ENCODE measurements at places on chromosomes 1 and 21.

- DNase-seq: peak; percentile 20
Measured at GRCh38 chr1:85494904-85495266, 29.9 kb upstream of the DDAH1 start.

GRCh38 chr1:213409971-213410370, 358.9 kb downstream of the RPS6KC1 start:
- no peak for DNase-seq

GRCh38 chr1:162571696-162572095, 10.2 kb downstream of the UAP1 start:
- no peak for DNase-seq

DNA sequence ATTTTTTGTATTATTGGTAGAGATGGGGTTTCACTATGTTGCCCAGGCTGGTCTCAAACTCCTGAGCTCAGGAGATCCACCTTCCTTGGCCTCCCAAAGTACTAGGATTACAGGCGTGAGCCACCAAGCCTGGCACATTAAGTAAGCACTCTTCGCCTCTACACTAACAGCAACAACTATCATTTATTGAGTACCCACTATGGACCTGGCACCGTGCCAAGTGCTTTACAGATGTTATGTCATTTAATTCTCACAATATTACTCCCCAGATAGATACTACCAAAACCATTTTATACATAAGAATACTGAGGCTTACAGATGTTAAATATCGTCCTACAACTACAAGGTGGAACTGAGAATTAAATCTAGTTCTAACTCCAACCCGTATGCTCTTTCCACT, 50.1 kb downstream of the TUT4 start:
- no peak for DNase-seq

GRCh38 chr1:153509729-153510354, 25.9 kb downstream of the S100A6 start:
- DNase-seq: peak; percentile 25

- no peak for DNase-seq
Measured at GRCh38 chr1:229380536-229381160, 37.8 kb upstream of the CCSAP start.

- no peak for DNase-seq
Measured at GRCh38 chr1:117001254-117001927, at the start of gene CD101. TSS of gene CD101 (plus strand) at chr1:117001760. CDS start at chr1:117001818, 58 bp downstream.

DNA sequence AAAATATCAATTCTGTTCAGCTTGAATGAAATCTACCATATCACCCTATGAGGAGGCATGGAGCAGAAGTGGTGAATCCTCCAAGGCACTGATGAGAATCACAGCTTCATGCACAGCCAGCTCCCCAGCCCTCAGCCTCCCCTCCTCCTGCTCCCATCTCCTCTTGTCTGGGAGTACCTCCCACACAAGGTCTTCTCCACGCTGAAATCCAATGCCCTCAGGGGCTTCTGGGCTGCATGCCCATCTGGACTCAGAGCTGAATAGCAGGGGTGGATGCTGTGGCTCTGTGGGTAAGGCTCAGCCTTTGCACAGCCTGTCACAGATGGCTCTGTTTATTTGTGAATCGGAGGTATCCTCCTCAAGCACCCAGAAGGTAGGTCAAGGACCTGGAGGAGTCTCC, 48.6 kb downstream of the KCNC4 start:
- no peak for DNase-seq

DNA sequence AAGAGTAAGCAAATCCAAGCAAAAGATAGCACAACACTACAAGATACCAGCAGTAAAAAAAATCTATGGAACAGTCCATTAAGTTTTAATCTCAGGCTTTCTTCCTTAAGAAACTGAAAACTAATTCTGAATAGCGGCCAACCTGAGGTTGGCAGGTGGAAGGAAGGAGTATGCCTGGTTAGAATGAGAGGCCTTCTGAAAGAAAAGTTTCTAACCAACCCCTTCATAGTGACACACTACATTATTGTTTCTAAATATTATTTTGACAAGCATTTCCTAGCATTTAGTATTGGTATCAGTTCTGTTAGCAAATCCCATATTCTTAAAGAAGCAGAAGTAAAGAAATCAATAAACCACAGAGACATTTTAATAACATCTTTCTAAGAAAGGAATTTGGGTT, 205.7 kb upstream of the PTBP2 start:
- DNase-seq: no peak

DNA sequence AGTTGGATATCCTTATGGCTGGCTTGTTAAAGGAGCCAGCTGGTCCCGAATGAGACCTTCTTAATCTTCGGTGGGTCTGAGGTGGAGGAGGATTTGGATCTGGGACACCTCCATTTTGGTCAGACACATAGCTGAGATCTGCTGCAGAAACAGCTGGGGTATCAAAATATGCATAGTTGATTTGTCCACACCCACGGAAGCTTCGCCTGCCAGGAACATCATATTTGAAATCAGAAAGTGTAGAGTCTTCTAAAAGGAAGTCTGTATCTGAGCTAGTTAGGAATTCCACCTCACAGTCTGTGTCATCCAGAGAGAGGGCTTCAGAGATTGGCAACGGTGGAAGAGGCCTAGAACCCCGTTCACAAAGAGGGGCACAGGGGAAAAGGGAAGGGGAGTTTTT, 12.3 kb downstream of the ERRFI1 start:
- DNase-seq: no peak

GRCh38 chr1:12630946-12631530, 12.8 kb upstream of the AADACL4 start:
- DNase-seq: no peak

DNA sequence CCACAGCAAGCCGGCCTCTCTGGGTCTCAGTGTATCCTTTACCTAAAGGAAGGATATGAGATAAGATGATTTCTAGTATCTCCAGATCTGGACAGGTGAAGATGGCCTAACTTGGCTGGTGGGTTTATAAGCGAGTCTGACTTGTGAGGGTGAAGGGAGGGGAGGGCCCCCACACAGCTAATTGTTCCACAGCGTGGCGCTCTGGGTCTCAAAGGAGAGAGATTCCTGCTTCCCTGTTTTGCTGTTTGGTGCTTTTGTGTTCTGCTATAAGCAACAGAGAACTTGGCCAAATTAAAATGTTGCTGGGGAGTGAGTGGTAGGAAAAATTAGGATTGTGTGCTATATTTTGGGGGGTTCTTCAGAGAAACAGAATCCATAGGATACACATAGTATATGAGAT, 28.9 kb upstream of the NLRP3 start:
- no peak for DNase-seq

- DNase-seq: no peak
Measured at GRCh38 chr1:160801836-160802580, 6.0 kb downstream of the LY9 start.

- no peak for DNase-seq
Measured at GRCh38 chr1:36135330-36135667, 10.3 kb upstream of the COL8A2 start.

DNA sequence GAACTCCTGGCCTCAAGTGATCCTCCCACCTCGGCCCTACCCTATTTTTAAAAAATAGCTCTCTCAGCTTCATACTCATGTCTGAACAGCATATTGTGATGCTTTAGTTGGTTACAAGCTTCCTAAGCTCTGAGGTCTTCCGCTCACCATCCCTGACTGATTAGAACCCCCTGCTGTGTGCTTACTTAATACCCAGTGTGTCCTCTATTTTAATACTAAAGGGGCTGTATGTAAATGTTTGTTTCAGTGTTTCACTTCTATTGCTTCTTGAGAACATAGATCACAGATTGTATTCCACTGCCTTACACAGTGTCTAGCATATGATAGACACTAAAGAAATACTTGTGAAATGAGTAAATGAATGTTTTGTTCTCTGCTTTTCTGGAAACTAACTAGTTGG, 29.8 kb downstream of the ZYG11B start:
- no peak for DNase-seq

- no peak for DNase-seq
Measured at GRCh38 chr1:65197636-65198035, 49.6 kb downstream of the AK4 start.

DNA sequence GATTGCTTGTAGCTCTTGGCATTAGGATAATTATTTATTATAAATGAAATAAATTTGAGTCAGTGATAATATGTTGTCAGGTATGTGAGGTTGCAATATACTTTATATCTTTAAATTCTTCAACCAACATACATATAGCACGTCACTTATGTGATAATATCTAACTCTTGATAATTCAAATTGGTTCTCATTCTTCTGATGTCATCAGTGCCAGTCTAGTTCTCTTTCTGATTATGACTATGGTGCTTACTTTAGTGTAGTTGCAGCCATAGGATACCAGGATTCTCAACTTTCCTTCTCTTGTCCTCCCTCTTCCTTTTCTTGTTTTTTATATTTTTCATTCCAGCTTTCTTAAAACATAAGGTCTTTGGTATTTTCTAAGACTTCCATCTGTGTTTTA, 34.8 kb upstream of the ATP6V1G3 start:
- DNase-seq: no peak

GRCh38 chr21:45940621-45941337, 40.8 kb upstream of the COL6A1 start:
- DNase-seq: no peak

- DNase-seq: no peak
Measured at GRCh38 chr1:20028125-20028524, 41.9 kb upstream of the PLA2G5 start.

DNA sequence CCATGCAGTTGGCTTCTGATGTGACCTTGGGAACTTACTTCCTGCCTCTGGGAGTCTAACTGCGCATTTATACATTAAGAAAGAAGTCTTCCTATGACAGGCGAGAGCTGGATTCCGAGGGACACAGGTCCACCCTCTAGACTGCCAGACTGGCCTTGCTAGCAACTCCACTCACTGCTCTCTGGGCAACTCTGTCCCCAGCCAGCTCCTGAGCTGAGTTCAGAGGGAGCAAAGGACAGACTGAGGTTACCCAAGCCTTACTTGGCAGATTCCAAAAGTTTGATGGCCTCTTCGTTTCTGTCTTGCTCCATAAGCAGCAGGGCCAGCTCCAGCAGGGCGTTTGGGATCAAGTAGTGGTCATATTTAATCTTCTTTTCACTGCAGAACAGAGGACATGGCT, 41.8 kb downstream of the TTC39A start:
- no peak for DNase-seq

- no peak for DNase-seq
Measured at GRCh38 chr1:15410884-15411245, 1.2 kb downstream of the EFHD2 start.

DNA sequence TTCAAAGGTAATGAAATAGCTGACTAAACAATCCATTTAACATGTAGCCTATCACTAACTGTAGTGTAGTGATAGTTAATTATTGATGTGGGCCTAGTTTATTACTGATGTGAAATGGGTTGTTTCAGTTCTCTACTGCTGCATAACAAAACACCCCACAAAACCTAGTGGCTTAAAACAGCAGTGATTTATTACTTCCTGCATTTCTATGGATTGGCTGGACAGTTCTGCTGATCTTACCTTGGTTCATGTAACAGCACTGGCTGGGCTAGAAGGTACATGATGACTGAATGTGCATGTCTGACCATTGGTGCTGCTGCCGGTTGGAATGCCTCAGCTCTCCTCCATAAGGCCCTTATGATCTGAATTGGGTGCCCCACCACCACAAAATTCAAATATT, 5.4 kb upstream of the ABL2 start:
- peak; percentile 45 for DNase-seq

DNA sequence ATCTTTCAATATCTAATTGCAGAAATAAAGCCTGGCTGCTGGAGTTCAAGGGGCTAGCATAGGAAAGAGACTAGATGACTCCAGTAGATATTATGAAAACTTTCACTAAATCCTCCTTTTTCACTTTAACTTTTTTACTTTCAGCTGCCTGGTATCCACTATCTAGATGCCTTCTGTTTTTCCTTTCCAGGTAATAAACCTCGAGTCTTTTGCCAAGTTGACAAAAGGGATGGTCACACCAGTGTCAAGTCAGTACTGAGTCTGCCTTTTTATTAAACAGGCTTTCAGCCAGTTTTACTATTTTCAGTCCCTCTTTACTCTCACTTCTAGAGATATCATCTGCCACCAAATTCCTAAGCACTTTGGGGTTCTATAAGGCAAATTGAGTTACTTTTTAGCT, 195.6 kb downstream of the FGGY start:
- DNase-seq: no peak

DNA sequence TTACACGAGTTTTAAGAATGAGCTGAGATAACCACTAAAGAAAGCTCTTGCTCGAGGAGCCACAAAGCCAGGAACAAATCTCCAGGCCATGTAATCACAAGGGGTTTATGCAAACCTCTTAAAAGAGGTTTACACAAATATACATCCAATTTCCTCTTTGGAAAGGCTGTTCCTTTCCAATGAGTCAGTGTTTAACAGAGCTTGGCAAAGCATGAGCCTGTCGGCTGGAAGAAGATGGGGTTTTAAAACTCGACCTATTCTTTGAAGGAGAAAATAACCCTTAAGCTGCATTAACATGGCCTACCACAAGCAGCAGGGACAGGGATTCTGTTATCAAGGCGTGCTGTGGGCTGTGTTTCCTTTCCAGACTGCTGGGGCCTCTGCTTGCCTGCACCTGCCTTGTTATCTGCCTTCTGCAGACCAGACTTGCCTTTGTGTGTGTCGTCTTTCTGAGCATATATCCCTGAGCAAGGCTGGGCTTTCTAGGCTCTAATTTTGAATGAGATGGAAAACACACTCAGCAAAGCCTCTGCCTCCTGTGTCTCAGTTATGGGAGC, 40.6 kb upstream of the CYP2J2 start:
- no peak for DNase-seq

GRCh38 chr1:157659576-157660247, 40.9 kb downstream of the FCRL3 start:
- DNase-seq: no peak

DNA sequence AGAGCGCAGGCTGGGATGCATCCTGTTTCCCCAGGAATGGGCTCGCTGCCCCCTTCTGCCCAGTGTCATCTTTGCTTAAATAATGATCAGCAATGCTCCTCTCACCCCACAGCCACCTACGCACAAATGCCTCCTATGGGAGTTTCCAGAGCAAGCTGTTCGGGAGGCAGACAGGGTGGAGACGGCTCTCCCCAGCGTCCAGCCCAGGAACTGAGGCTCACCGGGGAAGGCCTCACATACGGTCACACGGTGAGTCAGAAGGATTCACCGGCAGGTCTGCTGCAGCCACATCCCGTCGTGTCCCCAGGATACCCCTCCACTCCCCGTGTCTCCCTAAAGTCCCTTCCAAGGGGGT, 40.3 kb upstream of the RUNX3 start:
- peak; percentile 71 for DNase-seq

- DNase-seq: no peak
Measured at GRCh38 chr21:25039461-25040380, 567.6 kb downstream of the MRPL39 start.

DNA sequence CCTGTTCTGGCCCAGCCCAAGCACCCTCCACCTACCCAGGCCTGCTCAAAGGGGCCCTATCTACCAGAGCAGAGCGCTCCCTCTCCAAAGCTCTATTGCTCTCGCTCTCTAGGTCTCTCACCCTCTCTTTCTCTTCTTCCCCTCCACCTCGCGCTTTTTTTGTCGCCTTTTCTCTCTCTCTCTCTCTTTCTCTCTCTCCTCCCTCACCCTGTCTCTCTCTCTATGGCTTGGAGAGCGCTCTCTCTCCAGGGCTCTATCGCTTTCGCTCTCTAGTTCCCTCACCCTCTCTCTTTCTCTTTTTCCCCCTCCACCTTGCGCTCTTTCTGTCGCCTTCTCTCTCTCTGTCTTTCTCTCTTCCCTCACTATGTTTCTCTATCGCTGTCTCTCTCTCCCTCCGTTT, 3.4 kb upstream of the ZNF678 start:
- DNase-seq: no peak

Measured in RCC 7860 (cell line).